ENCODE measurements at places on chromosomes 2 and 18.
A peak's percentile ranks its signal among the peaks of the same experiment; 100 is the strongest.

DNA sequence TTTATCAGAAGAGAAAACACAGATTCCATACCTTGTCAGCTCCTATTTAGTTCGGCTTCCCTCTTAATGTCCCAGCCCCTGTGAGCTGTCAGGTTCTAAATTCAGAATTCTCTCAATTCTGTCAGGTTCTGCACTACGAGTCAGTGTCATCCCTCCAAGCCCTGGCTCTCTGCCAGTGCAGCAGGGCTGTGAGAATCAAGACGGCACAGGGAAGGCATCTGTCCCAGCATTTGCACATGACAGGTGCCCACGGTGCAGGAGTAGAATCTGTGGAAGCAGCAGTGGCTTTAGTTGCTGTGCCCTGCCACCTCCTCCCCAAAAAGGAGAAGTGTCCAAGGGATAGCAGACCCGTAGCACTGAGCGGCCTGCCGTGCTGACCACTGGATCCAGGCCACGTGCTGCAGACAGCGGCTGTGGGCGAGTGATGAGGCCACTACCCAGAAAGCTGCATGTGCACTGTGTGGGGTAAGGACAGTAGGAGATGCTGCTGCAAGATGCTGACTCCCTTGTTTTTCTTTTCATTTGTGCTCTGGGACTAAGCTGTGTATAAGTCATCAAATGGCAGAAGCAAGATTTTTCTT, 12.8 kb downstream of the RBFA start:
- no peak for DNase-seq

DNA sequence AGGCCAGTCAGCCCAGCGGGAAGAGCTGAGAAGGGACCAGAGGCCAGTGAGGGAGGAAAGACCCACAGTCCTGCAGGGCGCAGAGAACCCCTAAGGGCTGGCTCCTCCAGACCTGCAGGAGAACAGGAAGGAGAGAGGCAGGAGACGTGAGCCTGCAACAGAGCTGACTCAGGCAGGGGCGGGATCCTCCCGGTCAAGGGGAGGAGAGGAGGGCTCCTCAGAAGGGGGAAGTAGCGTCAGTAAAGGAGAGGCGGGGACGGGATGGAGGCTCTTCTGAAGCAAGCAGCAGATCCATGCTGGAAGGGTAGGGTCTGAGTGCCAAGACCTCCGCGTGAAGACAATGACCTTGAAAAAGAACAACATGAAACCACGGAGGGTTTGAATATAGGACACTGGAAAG, 50.8 kb downstream of the TRABD2A start:
- no peak for DNase-seq

- DNase-seq, result no peak
Observed at GRCh38 chr2:103464831-103465230, 703.0 kb downstream of the TMEM182 start.

- DNase-seq, result peak; percentile 37
Observed at GRCh38 chr2:174635776-174636404, 38.3 kb upstream of the WIPF1 start.

DNA sequence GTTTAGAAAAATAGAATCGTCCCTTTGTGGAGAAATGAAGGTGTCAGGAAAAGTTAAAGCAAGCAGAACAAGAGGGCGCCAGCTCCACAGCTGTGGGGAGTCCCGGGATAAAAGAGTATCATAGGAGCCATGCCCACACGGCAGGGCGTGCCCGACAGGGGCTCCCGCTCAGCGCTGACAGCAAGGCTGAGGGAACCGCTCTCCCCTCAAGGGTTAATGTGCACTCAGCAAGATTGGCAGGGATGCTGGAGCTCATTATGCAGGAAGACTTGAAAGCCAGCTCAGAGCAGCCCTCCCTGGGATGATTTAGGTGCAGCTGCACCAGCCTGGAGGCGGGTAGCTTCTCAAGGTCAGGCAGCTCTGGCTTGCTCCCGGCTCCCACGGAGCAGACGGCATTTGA, 500.2 kb downstream of the EIPR1 start:
- DNase-seq, result no peak

GRCh38 chr2:132429351-132429750, 12.7 kb downstream of the GPR39 start:
- DNase-seq, result no peak
